ENCODE measurements at places on chromosomes 5 and 9.

DNA sequence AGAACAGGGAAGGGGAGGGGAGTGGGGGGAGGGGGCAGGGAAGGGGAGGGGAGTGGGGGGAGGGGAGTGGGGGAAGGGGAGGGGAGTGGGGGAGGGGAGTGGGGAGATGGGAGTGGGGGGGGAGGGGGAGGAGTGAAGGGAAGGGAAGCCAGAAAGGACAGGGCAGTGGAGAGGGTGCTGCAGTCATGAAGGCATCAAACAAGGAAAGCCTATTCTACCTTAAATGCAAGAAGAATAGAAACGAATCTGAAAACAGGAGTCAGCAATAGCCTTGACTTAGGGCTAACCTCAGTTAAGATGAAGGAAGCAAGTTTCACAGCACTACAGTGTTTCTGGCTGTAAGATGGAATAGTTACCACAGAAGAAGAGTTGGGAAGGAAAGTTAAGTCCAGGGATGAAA lies 59.5 kb downstream of the CAMSAP1 start:
- no peak for DNase-seq

GRCh38 chr9:92763721-92764380 lies 782 bp downstream of the BICD2 start:
- DNase-seq = no peak

GRCh38 chr5:119275146-119275545 lies 80.7 kb upstream of the TNFAIP8 start:
- peak; percentile 49 for DNase-seq

DNA sequence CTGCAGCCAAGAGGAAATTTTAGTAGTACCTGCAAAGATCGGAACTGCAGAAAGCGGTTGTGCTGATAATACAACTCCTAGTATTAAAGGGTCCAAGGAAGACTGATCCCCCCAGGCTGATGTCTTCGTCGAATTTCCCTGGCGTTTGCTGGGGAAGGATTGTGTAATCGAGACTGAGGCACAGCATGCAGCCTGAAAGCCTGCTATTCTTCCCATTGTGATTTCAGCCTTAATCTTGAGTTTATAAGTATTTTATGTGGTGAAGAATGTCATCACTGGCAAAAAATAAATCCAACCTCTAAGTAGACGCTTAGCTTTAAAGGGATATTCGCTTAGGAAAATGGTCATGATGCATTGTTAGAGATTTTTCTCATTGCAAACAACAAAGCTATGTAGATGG lies 21.3 kb upstream of the LMX1B start:
- no peak for DNase-seq

DNA sequence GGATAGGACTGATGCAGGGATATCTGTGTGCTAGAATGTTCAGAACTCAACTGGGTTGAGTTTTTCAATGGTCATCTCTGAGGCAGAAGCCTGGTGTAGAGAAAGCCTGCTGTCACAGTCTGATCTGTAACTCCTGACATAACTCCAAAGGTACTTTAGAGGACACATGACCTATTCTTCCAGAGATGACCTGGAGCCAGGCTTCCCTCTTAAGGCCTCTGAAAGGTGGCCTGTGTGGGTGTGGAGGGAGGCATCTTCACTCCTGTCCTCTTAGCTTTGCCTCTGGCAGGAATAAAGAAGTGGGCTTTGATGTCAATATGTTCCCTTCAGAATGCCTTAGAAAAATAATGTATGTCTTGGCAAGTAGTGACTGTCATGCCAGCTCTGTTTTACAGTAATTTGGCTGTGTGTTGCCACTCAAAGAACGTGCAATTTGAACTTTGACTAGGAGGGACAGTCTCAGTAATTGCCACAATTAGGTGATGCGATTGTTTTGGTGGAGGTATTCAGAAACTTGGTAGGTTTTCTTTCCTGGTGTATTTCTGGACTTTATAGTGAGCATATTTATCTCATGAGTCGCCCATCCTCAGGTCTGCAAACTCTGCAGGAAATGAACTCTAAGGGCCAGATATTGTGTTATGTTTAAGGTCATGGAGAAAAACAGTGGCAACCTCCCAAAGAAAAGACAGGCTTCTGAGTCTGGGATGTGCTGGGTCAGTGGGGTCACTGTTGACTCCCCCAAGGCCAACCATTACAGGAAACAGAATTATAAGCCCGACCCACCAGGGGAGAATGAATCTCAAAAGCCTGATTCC lies 3.2 kb upstream of the C5orf63 start:
- DNase-seq = peak; percentile 51

DNA sequence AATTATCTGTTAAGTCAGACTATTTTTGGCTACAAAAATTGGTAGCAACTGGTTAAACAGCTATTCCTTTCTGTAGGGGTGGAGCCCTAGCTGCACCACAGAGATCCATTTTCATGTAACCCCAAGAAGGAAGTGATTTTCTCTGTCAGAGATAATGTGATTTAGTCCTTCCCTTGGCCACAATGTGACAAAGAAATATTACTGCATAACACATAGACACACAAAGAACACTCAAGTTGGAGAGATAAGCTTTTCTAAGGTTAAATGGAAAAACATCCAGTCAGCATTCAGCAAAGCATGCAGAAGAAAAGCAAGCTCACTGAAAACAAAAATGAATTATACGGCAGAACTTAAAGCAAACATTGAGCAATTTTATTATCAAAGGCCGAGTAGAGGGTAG lies 227.8 kb upstream of the CDH9 start:
- peak; percentile 65 for DNase-seq

GRCh38 chr5:1477341-1477740 lies 32.1 kb upstream of the SLC6A3 start:
- no peak for DNase-seq

- DNase-seq = no peak
Observed at GRCh38 chr5:93240228-93240834, 340.7 kb downstream of the NR2F1-AS1 start.

DNA sequence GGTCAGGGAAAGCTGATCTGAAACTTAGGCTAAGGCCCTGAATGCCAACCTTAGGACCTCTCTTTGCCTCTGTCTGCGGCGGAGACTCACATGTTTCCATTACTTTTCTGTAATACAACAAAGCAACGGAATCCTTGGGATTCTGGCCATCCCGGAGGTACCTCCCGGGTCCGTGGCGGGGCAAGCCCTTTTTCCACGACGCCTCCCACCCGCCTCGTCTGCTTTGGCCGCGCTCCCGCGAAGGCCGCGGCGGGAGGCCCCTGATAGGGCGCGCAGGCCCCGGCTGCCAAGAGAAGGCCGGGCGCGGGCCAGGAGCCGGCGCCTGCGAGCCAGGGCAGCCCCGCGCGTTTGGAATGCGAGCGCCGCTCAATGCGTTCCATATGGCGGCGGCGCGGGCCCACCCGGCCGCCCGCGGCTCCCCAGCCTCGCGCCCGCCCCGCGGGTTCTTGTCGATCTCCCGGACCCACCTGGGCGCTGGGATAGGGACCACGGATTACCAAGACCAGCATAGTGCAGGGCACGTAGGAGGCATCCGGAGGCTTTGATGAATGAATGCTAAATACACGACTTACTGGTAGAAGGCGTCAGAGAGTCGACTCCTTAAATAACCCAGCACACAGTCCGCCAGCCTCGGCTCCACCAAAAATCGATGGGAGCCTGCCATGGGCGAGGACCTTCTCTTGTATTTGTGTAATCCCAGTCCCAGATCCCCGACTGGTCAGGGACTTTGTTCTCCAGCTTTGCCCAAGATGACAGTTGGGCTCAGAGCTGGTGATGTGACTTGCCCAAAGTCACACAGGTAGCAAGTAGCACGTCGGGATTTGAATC lies 17.5 kb upstream of the PHF19 start:
- peak; percentile 39 for DNase-seq

GRCh38 chr5:96344678-96345577 lies 88.1 kb downstream of the PCSK1 start:
- DNase-seq = peak; percentile 91

GRCh38 chr5:167478188-167478587 lies 813.3 kb upstream of the WWC1 start:
- no peak for DNase-seq

- no peak for DNase-seq
Observed at GRCh38 chr9:109699019-109699418, 81.0 kb upstream of the PALM2AKAP2 start.

DNA sequence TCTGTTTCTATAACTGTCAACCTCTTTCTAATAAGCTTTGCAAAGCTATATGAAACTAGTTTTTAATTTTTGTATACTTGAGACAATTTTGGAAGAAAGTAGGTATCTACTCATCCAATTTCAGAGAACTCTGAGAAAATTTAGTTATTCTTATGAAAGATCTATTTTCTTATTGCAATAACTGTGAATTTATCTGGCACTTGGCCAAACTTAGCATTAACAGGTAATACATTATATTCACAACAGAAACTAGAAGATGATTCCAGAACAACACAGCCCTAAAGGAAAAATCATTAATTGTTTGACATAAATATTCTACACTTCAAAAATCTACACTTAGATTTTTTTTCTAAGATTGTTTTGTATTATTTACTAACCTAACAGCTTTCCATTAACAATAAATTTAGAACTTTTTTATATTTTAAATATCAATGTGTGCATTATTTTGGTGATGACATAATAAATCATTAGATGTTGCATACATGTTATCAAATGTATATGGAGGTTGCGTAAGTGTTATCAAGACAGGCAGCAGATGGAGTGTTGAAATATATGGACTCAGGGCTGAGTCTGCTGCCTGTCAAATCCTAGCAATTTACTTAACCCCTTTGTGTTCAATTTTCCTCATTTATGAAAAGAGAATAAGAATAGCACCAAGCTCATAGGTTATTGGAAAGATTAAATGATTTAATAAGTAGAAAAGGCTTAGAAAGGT lies 141.8 kb downstream of the MUSK start:
- DNase-seq = no peak
